Posterior cingulate gyrus (tissue), 11 donors: ENCODE measurements at places on chromosomes 16 and 17.

GRCh38 chr17:83032781-83033180 lies 46.6 kb upstream of the METRNL start:
- DNase-seq, result no peak

DNA sequence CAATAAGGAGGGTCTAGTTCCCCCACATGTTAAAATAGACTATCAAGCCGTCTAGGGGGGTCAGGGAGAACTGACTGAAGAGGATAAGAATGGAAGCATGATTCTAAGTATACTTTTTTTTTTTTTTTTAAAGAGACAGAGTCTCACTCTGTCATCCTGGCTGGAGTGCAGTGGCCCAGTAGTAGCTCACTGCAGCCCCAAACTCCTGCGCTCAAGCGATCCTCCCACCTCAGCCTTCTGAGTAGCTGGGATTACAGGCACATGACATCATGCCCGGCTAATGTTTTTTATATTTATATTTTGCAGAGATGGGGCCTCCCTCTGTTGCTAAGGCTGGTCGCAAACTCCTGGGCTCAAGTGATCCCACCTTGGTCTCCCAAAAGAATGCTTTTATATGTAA lies 14.2 kb downstream of the AMFR start:
- DNase-seq, result no peak

DNA sequence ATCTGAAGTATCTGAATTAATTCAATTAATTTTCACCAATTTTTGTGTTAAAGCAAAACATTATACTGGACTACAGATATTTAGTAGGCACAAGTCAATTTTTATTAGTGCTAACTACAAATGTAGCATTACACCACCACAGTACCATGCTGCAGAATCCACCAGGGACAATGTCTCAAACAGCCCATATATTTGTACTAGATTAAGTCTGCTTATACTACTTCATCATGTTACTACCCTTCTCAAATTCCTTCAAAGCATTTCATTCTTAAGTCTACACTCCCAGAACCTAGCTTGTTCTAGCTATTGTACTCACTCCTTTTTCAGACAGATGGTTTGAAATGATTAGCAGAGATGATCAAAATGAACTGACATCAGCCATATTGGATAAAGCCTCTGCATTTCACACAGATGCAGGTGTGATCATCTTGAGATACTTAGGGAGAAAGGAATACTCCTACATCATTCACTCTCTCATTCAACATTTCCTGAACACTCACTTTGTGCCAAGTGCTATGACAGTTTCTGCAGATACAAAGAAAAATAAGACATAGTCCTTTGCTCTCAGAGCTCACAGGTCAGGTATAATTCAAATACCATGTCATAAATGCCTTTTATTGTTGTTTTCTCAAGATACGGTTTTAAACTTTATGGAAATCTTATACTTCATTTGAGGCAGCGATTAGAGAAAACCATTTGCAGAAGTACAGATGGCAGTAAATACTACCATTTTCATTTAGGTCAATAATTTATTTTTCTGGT lies 47.7 kb downstream of the SMURF2 start:
- no peak for DNase-seq

GRCh38 chr16:21638573-21638975 lies 13.8 kb downstream of the IGSF6 start:
- DNase-seq, result no peak

- no peak for DNase-seq
Measured at GRCh38 chr17:163514-164098, 17.8 kb downstream of the DOC2B start.

- no peak for DNase-seq
Measured at GRCh38 chr17:77865716-77866115, 92.8 kb upstream of the TNRC6C start.

GRCh38 chr17:67467500-67468455 lies 90.7 kb downstream of the PITPNC1 start:
- DNase-seq, result no peak
